Central memory CD8-positive, alpha-beta T cell (primary cell): ENCODE measurements at places on chromosomes 12 and 14.

- H3K4me3 ChIP-seq: no peak overlapping the region
- no peaks in the 10 kb centered on the region for H3K36me3 ChIP-seq
- no peak for DNase-seq
- H3K27ac ChIP-seq: no peak overlapping the region
These were observed 468.0 kb upstream of the SYT1 start for GRCh38 chr12:78396538-78396937.

DNA sequence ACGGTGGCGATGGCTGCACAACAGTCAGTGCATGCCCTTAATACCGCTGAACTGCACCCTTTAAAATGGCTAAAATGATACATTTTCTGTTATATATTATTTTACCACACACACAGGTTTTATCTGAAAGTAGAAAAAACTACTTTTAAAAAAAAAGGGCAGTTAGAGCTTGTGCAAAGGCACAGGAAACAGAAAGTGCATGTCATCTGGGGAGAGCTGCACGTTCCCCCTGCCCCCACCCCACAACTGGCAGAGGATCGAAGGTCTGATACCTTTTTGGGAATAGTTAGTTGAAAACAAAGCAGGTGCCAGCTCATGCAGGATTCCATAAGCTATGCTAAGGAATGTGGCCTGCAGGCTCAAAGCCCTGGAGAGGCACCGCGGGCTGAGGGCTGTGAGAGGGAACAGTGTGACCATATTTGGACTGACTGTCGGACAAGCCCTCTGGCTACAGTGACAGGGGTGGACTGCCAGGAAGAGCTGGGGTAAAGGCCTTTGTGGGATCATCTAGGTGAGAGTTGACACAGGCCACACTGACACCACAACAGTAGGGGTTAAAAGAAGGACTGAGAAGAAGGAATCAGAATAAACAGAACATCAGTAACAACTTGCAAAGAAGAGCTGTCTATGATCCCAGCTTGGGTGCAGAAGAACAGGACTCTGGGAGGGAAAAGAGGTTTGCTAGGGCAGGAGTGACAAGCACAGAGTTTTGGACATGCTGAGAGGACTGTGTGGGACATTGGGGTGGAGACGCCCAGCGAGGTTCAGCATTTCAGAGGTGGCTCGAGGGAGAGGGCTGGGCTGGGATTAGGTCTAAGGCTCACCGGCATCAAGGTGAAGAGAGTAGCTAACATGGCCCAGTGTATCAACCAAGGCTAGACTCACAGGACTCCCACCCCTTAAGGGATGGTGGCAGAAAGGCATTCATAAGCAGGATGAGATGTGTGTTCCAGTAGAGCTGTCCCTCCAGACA is 54.6 kb downstream of the ACTN1 start:
- no peaks in the 10 kb centered on the region for H3K4me1 ChIP-seq
- H3K36me3 ChIP-seq: peaks cover 5% of the 10 kb centered on the region
- no peak overlapping the region for H3K4me3 ChIP-seq
- H3K27ac ChIP-seq: no peak overlapping the region

DNA sequence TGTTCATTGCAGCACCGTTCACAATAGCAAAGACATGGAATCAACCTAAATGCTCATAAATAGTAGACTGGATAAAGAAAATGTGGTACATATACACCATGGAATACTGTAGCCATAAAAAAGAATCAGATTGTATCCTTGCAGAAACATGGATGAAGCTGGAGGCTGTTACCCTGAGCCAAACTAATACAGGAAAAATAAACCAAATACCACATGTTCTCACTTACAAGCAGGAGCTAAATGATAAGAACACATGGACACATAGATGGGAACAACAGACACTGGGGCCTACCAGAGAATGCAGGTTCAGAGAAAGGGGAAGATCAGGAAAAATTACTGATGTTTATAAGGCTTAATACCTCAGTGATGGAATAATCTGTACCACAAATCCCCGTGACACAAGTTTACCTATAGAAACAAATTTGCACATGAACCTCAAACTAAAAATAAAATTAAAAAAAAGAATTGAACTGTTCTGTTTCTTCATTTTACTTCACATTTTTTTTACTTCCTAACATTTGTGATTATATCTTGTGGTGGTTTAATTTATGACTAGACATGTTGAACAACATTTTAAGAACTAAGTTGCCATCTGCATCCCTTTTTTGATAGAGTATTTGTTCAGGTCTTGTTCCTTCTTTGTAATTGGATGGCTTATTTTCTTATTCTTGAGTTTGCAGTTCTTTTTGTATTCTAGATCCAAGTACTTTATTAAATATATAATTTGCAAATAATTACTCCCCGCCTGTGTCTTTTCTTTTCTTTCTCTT is 835.2 kb downstream of the FSCB start:
- H3K4me1 ChIP-seq: no peaks in the 10 kb centered on the region
- H3K4me3 ChIP-seq: no peak overlapping the region
- H3K36me3 ChIP-seq: no peaks in the 10 kb centered on the region
- no peak for DNase-seq
- no peak overlapping the region for H3K27ac ChIP-seq

DNA sequence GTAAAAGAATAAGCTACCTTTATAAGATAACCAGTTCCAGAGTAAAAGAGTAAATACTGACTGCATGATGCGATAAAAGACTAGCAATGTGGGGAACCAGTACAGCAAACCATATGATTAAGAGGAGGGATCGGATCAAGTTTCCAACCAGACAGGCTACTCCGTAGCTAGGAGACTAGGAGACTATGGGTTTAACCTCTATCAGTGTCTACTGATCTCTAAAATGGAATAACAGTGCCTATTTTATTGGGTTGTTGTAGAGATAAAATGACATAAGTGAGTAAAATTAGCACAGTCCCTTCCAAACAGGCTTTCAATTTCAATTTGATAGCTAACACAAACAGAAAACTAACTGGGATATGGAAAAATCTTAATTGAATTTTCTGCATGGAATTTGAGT is 76.0 kb downstream of the PAWR start:
- no peaks in the 10 kb centered on the region for H3K4me1 ChIP-seq
- H3K36me3 ChIP-seq: no peaks in the 10 kb centered on the region
- no peak overlapping the region for H3K4me3 ChIP-seq
- H3K27me3 ChIP-seq: no peaks in the 10 kb centered on the region
- no peak overlapping the region for H3K27ac ChIP-seq
- DNase-seq: no peak

DNA sequence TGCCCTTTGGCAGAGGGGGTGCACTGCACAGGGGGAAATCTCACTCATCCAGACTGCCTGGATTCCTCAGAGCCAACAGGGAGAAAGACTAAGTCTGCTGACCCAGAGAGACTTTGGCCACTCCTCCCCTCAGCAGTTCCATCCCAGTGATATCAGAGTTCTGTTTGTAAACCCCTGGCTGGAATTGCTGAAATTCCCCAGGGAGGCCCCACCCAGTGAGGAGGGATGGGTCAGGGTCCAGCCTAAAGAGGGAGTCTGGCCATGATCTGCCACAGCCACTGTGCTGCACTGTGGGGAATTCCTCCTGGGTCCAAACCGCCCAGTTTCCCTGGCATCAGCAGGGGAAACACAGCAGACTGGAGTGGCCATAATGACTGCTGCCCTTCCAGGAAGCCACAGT is 54.9 kb upstream of the USP15 start:
- H3K4me3 ChIP-seq: no peak overlapping the region
- no peaks in the 10 kb centered on the region for H3K36me3 ChIP-seq
- peaks cover 67% of the 10 kb centered on the region for H3K27me3 ChIP-seq
- no peak overlapping the region for H3K27ac ChIP-seq
- peaks cover 2% of the 10 kb centered on the region for H3K4me1 ChIP-seq

DNA sequence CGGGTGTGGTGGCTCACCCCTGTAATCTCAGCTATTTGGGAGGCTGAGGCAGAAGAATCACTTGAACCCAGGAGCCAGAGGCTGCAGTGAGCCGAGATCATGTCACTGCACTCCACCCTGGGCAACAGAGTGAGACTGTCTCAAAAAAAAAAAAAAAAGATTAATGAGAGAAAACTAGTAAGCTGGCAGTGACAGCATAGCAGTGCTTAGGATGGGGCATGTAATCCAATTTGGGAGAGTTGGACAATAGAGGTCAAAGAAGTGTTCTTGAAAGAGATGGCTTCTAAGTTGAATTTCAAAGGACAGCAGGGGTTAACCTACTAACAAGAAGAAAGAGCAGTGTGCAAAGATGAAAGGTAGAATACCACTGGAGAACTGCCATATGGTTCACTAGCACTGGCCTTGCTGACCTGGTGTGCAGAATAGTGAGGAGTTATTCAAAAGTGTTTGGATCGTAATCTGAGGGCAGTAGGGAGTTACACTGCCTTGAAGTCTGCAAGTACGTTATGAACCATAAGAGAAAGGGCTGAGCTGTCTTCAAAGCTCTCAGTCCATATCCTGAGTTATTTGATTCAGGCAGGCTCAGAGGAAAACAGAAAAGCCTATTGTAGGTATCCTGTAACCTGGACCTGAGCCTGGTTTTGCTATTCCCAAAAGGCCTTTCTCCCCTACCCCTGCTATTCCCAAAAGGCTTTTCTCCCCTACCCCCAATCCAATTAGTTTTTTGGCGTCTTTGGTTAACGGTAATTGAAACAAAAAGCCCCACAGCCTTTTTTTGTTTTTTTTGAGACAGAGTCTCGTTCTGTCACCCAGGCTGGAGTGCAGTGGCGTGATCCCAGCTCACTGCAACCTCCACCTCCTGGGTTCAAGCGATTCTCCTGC is 3.4 kb downstream of the XPOT start:
- H3K36me3 ChIP-seq: peaks cover 20% of the 10 kb centered on the region
- no peak for DNase-seq
- H3K4me1 ChIP-seq: peaks cover 15% of the 10 kb centered on the region

DNA sequence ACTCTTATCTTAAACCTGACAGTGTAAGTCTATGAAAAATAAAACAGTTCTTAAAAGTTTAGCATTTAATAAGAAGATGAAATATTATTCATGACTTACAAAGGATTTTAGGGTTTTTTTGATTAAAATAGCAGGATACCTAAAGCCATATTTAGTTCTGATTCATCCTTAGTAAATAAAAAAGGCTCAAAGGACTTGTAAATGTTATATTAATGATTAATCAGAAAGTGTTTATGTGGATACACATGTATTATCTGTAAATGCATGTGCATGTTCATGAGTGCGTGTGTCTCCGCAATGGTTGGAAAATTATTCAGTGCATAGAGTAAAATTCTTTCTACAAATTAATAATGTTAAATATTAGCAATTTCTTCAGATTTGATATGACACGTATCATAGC is 4.4 kb downstream of the KLRF1 start:
- H3K4me3 ChIP-seq: no peak overlapping the region
- H3K27ac ChIP-seq: no peak overlapping the region
- no peak for DNase-seq
- H3K27me3 ChIP-seq: no peaks in the 10 kb centered on the region
- H3K4me1 ChIP-seq: peaks cover 2% of the 10 kb centered on the region

GRCh38 chr12:121284551-121285390 is 11.7 kb downstream of the CAMKK2 start:
- no peaks in the 10 kb centered on the region for H3K27me3 ChIP-seq
- H3K4me3 ChIP-seq: no peak overlapping the region

DNA sequence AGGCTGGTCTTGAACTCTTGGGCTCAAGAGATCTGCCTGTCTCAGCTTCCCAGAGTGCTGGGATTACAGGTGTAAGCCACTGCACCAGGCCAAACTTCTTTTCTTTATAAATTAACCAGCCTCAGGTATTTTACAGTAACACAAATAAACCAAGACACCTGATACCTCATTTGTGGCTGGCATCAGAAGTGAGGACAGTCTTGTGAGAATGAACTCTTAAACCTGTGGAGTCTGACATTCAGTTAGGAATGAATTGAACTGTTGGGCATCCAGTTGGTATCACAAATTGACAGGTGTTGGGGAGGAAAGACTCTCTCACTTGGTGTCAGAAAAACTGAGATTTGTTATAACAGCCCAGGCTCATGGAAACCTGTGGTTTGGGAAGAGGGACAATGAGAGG is 120.5 kb downstream of the DENND5B start:
- H3K4me3 ChIP-seq: no peak overlapping the region
- DNase-seq: no peak
- no peaks in the 10 kb centered on the region for H3K4me1 ChIP-seq
- H3K27ac ChIP-seq: no peak overlapping the region

GRCh38 chr12:15701206-15701605 is 88.0 kb downstream of the EPS8 start:
- no peaks in the 10 kb centered on the region for H3K4me1 ChIP-seq
- no peak overlapping the region for H3K4me3 ChIP-seq
- no peak for DNase-seq
- H3K27ac ChIP-seq: no peak overlapping the region
- H3K36me3 ChIP-seq: no peaks in the 10 kb centered on the region
- peaks cover 14% of the 10 kb centered on the region for H3K27me3 ChIP-seq
